ENCODE measurements at places on chromosomes 3 and 15.

GRCh38 chr3:6321999-6322398 is 538.9 kb upstream of the GRM7 start:
- DNase-seq, result no peak

GRCh38 chr15:96524676-96525417 is 194.3 kb downstream of the NR2F2 start:
- no peak for DNase-seq

GRCh38 chr3:48738926-48739616 is 22.1 kb upstream of the IP6K2 start:
- DNase-seq, result no peak

GRCh38 chr15:38002883-38003477 is 68.5 kb downstream of the TMCO5A start:
- no peak for DNase-seq

DNA sequence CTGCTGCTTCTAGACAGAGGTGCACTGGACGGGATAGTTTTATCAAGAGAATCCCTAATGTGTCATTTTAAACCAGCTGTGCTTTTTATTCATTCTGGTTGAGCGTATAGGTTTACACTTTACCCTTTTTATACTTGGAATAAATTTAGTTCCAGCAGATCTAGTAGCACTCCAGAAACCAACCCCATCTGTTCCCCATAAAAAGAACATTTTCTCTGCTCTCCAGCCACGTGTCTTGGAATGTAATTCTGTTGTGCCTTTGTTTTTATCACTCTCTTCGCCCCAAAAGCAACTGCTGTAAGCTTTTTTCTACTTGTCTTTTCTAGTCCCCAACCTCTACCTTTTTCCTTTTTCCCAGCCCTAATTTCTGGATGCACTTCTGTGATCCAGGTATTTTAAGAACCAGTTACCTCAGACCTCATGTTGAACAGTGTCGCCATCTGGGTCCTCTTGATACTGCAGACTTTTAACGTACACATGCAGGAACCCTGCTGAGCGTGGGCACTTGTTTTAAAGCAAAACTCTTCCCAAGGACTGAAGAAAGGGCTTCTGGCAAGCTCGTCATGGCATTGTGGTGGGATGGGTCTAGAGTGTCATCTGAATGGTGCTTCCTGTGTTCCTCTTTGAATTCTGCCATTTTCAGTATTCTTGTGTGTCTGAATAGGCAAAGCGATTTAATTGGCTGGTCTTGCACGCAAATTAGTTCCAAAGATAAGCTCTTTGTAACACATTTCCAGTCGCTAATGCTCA is 5.7 kb upstream of the EXOG start:
- DNase-seq, result no peak

DNA sequence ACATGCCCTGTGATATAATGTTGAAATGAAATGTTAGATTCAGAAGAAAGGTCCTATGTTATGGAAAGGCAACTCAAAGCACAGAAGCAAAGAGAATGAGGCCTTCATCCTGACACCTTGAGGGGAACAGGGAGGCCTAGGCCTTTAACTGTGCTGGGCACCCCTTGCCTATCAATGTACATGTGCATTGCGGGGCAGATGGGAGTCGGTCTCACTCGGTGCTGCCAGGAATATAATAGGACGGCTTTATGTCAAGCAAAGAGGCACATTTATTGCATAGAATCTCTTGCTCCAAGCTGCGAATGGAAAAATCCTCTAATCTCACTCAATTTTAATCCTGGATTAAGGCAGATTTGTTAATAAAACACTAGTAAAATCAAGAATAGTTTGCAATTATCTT is 301.0 kb upstream of the SOX14 start:
- DNase-seq, result no peak

DNA sequence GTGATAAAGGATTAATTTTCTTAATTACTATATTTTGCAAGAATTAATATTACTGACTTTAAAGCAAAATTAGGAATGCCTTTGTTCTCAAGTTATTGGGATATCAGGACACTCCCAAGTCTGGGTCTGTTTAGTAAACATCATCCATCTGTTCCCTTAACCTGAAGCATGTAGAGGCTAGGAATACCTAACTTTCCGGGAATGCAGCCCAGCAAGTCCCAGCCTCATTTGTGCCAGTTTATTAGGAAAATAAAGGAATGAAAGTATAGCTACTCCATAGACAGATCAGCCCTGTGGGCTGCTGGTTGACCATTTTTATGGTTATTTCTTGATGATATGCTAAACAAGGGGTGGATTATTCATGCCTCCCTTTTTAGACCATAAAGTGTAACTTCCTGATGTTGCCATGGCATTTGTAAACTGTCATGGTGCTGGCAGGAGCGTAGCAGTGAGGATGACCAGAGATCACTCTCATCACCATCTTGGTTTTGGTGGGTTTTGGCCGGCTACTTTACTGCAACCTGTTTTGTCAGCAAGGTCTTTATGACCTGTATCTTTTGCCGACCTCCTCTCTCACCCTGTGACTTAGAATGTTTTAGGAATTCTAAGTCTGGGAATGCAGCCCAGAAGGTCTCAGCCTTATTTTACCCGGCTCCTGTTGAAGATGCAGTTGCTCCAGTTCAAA is 540.2 kb downstream of the NAALADL2 start:
- no peak for DNase-seq

DNA sequence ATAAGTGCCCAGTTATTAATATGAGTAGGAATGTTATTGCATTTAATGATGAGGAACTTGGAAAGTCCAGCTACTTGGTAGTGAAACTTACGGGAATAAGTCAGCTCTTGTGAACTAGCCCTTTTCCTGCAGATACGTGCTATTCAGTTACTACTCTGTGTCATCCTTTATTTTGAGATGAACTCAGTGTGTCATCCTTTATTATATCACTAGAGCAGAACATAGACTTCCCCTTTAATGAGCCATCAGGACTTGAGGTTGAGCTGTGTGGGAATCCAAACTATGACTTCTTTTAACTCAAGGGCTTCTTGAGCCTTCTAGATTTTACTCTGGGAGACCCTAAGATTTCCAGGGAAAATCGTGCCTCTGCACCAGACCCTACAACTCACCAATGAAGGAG is 3.6 kb downstream of the ACTC1 start:
- DNase-seq, result no peak

- DNase-seq, result no peak
Measured at GRCh38 chr15:68794307-68794706, 26.4 kb downstream of the ANP32A start.

DNA sequence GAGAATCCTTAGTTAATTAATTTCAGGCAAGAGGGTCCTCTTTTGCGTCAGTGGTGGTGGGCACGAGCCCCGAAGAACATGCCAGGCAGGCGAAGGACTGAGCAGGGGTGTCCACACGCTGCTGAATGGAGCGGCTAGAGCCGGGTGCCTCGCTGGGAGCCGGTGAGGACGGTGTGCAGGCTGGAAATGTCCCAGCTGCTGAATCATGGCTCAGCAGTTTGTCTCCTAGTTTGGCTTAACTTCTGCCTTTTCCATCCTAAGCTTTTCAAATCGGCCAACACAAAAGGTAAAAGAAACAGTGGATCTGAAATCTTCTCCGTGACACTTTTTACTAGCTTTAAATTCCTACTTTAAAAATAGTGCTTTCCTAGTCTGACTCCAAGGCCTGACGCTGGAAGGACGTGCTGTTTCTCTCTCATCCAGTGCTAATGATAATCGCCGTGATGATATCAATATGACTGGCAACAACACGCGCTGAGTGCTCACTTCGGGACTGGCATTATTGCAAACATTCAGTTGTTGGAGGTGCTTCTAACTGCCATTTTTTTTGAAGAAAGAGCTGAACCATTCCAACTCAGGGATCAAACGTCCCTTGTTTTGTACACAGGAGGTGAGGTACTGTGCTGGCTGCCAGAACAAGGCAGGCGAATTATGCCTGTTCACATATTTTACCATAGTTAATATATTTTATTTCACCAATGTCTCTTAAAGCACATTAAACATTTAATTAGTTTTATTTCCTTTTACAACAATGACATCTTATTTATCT is 19.8 kb downstream of the PCSK6 start:
- no peak for DNase-seq

DNA sequence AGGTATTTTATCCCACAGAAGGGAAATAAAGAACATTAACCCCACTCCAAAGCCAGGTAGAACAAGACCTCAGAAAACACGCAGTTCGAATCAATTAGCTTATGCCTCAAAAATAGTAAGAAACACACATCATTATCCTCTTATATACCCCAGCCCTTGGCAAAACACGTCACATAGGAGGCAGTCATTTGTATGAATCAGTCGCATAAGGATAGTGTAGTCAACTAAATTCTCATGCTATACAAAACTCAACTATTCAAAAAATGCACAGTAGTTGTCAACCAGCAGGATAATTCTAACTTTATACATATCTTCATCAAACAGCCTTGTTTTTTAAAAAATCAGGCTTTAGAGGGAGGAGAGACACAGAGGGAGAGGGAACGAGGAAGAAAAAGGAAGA is 298.4 kb downstream of the FOXP1 start:
- no peak for DNase-seq

GRCh38 chr3:195366200-195366925 is 76.5 kb downstream of the ACAP2 start:
- DNase-seq, result no peak

GRCh38 chr3:34780973-34781372 is 858.4 kb upstream of the ARPP21 start:
- no peak for DNase-seq

- no peak for DNase-seq
Measured at GRCh38 chr3:42778644-42779043, 5.6 kb upstream of the CCDC13 start.

DNA sequence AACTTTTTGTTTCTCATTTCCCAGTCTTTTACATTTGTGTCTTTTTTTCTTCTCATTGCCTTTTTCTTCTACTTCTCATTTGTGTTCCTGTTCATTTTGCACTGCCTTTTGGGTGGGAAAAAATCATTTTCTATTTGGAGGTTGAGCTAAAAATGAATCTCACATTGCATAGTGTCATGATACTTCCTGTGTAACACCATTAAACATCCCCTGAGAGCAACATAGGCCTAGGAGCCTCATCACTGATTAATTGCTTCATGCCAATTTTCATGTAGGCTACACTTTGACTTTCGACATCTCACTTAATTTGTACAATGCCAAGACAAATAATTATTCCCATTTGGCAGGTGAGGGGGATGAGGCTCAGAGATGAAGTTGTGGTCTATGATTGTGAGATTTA is 279.2 kb downstream of the EDEM1 start:
- no peak for DNase-seq

DNA sequence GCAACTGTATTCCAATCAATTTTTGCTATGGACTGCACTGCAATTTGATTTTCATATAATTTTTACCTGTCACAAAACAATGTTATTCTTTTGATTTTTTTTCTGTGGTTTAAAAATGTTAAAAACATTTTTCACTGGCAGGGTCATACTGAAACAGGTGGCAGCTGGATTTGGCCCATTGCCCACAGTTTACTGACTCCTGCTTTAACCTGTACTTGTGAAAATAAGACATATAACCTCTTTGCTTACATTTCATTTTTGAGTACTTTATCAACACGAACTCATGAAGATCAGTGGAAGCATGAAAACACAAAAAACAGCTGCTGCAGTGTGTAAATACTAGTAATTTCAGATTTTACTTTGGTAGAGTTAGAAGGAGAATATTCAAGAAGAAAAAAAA is 313.1 kb downstream of the WDR72 start:
- DNase-seq, result no peak

GRCh38 chr15:31396881-31397560 is 70.4 kb downstream of the KLF13 start:
- no peak for DNase-seq

DNA sequence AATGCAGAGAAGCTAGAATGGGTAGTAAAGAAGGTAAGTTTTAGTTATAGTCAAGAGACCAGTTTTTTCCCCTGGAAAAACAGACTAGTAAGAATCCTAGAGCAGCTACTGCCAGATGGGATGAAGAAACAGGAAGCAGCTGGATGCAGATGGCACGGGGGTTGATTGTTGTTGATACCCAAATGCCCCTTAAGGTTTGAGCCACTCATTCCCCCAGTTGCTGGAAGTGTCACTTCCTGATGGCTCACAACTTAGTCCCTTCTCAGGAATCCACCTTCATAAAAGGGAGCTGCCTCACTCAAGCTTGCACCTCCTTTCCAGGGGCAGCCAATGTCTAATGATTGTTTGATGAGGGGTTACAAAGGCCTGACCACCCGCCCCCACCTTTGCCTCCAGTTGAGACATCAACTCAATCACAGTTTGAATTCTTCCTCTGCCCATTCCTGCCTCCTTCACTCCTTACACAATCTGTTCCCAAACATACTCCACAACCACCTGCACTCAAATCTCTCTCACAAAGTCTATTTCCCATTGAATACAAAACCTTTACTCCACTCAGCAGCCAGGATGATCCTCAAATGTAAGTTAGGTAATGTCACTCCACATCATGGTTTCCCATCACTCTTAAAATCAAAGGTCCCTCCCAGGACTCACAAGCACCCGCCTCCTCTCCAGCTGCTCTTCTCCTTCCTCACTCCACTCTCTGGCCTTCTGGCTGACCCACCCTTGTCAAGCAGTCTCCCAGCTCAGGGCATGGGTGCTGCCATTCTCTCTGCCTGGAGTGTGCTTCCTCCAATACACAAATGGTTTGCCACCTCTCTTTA is 450.1 kb upstream of the THBS1 start:
- DNase-seq, result no peak

GRCh38 chr3:124372775-124373174 is 357.5 kb upstream of the UMPS start:
- no peak for DNase-seq
